ENCODE measurements at places on chromosomes 3 and 15.

- peak; percentile 41 for DNase-seq
Observed at GRCh38 chr3:101259485-101260341, 60.7 kb downstream of the IMPG2 start.

DNA sequence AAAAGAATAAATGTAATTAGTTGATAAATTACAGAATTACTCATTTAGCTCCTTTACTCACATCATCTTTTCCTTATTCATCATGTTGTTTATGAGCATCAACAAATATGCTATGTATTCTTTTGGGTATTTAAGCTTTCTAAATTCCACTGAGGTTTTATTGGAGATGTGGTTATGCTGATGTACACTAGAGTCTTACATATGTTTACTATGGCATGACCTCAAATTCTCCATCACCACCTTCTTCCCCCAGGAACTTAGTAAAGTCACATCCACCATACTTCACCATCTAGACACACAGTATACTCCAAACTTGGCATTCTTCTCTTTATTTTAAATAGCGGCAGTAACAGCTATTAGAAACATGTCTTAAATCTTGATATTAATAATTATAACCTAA lies 74.1 kb upstream of the MELTF start:
- DNase-seq: no peak

DNA sequence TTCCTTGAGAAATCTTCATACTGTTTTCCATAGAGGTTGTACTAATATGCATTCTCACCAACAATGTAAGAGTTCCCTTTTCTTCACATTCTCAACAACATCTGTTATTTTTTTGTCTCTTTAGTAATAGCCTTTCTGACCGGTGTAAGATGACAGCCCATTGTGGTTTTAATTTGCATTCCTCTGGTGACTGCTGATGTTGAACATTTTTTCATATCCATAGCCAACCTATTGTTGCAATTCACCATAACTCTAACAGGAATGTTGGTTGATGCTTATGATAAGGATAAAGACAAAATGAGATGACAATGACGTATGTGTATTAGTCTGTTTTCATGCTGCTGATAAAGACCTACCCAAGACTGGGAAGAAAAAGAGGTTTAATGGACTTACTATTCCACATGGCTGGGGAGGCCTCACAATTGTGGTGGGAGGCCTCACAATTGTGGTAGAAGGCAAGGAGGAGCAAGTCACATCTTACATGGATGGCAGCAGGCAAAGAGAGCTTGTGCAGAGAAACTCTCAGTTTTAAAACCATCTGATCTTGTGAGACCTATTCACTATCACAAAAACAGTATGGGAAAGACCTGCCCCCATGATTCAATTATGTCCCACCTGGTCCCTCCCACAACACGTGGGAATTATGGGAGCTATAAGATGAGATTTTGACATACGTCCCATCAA lies 37.6 kb upstream of the RHCG start:
- no peak for DNase-seq

DNA sequence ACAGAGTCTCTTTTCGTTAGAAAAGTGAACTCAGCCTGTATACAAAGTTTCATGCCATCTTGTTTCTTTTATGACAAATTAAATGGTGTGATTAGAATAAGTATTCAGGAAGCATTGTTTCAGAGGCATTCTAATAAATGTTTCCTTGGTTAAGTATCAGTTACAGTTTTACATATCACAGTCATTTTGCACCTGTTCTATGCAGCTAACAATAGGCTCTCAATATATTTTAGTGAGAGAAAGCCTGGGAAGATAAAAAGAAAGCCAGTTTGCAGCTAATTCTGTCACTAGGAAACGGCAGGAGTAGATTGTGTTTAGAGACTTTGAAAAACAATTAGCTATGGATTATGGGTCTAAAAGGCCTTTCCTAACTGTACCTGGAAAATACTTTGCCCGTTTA lies 252.8 kb downstream of the ZIC1 start:
- DNase-seq: no peak

GRCh38 chr3:154361099-154361498 lies 36.8 kb upstream of the DHX36 start:
- no peak for DNase-seq

Measured in hematopoietic multipotent progenitor cell treated with erythropoietin and hydrocortisone succinate and interleukin-3 and kit ligand, for 6 days (in vitro differentiated cells).